ENCODE measurements at places on chromosomes 4 and X.

GRCh38 chrX:1394731-1395501, 3.0 kb upstream of the SLC25A6 start:
- no peak for DNase-seq

DNA sequence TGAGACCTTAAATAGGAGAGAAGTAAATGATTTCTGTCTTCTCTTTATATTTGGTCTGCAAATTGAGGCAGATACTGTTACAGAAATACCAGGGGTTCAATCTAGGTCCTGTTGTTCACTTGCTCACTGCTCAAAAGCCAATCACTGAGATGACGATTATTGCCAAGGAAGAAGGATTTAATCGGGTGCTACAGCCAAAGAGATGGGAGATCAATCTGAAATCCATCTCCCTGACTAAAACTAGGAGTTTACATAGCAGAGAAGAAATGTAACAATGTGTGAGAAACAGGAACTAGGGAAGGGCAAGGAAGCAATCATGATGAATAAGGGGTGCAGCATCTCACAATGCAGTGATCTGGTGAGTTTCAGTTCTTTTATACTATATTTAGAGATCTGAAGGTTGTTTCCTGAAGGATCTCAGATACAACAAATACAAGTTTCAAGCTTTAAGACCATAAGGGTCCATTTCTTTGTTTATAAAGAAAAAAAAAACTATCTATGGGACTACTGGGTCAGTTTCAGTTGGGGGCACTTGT, 117.9 kb upstream of the FAM9B start:
- DNase-seq, result no peak

DNA sequence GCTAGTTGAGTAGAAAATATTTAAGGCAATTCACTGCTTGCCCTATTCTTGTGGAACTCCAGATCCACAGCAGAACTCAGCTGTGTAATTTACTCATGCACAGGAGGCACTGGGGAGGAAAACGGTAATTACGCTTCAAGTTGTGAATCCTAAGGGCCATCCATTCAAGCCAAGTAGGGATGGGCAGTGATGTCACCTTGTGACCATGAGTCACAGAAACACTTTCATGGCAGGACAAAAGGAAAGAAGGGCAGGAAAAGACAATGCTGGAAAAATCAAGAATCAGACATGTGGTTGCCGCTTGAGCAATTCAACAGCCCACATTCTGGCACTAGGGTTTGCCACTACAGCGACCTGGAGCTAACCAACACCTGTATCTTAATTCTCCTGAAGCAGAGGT, 1.4 kb downstream of the PAQR3 start:
- peak; percentile 66 for DNase-seq

DNA sequence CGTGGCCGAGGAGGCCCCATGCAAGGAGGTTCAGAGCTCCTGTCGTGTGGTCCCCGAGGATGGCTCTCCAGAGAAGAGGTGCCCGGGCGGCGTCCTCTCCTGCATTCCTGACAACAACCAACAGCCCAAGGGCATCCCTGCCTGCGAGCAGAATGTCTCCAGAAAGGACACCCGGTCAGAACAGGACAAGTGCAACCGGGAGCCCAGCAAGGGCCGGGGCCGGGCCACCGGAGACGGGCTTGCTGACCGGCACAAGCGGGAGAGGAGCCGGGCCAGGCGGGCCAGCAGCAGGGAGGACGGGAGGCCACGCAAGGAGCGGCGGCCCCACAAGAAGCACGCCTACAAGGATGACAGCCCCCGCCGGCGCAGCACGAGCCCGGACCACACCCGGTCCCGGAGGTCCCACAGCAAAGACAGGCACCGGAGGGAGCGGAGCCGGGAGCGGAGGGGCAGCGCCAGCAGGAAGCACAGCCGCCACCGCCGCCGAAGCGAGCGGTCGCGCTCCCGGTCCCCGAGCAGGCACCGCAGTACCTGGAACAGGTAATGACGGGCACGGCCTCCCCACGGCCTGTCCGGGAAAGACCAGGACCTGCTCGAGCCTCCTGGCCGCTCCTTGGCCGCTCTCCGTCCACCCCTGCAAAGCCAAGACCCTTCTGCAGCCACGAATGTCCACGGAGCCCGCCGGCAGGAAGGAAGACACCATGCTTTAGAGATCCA, 9.8 kb downstream of the AKAP17A start:
- no peak for DNase-seq

DNA sequence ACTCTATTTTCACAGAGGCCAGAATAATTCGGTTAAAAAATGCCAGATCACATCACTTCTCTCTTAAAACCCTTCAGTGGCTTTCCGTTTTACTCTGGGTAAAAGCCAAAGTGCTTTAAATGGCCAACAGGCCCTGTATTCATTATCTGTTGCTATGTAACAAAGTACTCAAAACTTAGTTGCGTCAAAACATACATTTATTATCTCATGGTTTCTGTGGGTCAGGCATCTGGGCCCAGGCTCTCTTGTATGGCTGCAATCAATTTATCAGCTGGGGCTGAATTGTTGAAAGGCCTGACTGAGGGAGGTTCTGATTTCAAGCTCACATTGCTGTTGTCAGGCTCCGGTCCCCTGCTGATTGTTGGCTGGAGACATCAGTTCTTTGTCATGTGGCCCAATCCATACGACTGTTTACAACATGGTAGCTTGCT, 72.7 kb upstream of the H2AZ1 start:
- DNase-seq, result peak; percentile 80

GRCh38 chr4:140612357-140612756, 43.6 kb upstream of the UCP1 start:
- DNase-seq, result no peak

DNA sequence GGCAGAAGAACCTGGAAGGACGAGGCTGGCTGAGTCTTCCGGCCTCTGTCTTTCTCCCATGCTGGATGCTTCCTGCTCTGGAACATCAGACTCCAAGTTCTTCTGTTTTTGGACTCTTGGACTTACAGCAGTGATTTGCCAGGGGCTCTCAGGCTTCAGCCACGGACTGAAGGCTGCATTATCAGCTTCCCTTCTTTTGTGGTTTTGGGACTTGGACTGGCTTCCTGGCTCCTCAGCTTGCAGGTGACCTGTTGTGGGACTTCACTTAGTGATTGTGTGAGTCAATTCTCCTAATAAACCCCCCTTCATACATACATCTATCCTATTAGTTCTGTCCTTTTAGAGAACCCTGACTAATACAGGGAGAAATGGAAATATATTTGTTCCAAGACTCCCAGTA, 265.8 kb downstream of the PCDH18 start:
- no peak for DNase-seq

DNA sequence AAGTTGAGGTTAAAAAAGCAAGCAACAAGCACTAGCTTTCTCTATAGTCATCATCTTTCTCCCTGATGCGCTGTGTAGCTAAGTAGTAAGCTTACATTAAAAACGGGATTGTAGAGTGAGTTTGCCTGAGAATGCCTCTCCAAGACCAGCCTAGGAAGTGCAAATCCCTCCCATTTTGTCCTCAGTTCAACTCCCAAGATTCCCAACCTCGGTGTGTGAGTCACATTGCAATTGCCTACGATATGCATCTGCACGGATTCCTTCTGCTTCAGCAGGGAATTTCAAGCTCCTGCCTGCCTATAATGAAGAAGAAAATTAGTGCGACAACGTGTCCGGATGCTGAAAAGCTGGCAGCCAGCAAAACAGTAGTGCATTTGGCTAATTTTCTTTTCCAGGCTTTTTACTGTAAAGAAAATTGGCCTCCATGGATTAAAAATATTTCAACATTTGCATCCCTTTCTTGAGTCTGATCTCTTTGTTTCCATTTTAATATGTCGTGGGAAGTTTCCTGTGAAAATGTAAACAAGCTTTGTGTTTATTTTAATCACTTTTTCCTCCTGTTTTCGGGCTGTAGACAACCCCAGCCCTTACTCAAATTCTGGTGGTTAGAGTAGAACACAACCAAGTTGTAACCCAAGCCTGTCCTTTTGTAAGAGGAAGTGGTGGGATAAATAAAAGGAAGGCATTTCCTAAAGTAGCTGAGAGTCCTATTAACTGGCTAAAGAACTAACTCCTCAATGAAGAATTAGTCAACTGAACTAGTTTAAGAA, 58.4 kb upstream of the TET2 start:
- DNase-seq, result peak; percentile 16

GRCh38 chrX:137062915-137063617, 29.3 kb upstream of the GPR101 start:
- DNase-seq, result peak; percentile 60

- DNase-seq, result no peak
Measured at GRCh38 chrX:110133735-110134370, 130.9 kb downstream of the TMEM164 start.

- DNase-seq, result no peak
Measured at GRCh38 chr4:186190581-186191199, 677 bp upstream of the CYP4V2 start.

DNA sequence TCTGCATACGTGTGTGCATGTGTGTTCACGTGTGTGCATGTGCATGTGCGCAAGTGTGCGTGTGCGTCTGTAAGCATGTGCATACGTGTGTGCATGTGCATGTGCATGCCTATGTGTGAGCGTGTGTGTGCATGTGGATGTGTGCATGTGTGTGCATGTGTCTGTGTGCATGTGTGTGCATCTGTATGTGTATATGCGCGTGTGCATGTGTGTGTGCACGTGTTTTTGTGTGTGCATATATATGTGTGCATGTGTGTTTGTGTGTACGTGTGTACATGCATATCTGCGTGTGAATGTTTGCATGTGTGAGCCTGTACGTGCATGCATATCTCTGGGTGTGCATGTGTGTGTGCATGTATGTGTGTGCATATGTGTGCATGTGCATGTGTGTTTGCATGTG, 35.7 kb upstream of the DRD5 start:
- no peak for DNase-seq

DNA sequence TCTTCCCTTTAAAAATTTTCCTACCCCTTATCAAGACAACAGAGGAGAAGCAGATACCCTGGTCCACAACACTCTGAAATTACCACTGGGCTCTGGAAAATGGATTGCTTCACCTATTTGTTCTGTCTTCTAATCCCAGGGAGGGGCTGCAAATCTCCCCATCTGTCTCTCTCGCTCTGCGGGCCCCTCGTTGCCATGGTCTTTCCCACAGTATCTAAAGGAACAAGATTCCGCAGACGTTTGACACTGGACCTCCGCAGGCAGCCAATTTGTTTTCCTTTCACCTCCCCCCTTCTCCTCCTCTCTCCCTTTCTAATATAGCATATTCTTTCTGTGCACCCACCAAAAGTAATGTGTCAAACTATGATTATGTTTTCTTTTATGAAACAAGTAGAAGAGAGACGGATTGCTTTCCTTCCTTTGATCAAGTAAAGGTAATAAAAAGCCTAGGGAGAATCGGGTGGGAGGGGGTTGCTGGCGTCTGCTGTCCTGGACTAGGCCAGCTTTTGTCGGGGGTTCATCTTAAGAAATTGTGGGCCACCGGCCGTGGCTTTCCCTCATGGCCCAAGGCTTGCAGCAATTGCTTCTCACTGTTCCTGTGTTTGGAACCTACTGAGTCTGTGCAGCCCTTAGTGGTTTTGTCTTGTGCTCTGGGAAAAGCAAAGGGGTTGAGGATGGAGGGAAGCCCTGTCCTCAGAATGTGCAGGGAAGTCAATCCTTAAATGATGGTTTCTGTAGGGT, 81.0 kb downstream of the MGST2 start:
- DNase-seq, result peak; percentile 76

- DNase-seq, result no peak
Measured at GRCh38 chr4:83207497-83208101, 77.0 kb downstream of the COQ2 start.

DNA sequence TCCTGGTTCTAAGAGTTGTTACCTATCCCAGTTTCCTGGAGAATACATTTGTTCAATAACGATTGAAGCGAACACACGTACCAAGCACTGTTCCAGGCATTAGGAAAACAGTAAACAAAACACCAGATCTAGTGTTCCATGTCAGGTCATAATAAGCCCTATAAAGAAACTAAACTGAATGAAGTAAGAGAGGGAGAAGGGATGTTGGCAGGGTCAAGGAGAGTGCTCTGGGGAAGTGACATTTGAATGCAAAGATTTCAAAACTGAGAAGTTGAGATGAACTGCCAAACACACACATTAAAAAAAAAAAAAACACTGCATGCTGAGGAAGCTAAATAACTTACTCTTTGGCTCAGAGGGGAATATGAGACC, 14.4 kb upstream of the ENAM start:
- no peak for DNase-seq

- no peak for DNase-seq
Measured at GRCh38 chr4:22482250-22483127, 33.4 kb downstream of the ADGRA3 start.

DNA sequence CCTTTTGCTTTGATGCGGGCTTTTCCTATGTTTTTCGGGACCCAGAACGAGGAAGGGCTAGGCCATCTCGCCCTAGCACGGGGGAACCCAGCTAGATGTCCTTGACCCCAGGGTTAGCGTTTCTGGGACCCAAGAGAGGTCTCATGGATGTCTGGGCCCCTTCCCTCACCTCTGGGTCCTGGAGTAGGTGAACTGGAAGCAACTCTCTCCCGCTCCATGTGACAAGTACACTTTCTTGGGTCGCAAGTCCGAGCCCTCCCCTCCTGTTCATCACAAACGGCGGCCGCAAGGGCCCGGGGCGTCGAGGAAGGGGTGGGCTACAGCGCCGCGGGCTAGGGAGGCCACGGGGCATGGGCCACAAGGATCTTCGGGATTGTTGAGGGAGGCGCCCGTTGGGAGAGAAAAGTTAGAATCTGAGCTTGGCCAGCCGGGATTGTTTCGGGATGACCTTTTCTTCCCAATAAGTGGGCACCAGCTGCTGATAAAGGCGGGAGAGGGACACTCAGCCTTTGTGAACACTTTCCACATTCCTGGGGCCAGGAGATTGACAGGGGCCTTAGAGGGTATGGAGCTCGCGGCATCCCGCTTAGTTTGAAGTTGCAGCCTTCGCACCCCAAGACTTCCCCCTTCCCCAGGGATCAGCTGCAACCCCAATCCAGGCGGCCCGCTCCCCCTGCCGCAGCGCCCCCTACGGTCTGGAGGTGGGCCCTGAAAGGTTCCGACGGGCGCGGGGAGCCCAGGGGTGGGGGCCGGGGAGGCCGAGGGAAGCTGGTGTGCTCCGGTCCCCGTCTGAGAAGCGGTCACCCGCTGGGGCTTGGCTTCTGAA, 136.9 kb upstream of the ZIC3 start:
- no peak for DNase-seq

DNA sequence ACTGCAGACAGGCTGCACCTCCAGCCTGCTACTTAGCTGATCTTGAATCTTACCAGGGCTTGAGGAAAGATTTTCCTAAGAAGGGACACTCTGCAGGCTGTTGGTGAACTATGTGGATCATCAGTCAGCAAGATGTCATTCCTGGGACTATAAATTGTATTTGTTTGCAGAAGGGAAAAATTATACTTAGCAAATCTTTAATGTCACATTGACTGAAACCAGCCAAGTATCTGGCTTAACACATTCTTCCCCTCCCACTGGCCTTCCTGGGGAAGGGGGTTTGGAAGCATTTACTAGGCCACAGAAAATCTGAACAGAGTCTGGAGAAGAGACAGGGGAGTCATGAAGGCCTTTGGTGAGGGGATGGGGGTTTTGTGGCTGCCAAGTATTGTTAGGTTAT, 156.7 kb upstream of the EOLA2 start:
- no peak for DNase-seq

DNA sequence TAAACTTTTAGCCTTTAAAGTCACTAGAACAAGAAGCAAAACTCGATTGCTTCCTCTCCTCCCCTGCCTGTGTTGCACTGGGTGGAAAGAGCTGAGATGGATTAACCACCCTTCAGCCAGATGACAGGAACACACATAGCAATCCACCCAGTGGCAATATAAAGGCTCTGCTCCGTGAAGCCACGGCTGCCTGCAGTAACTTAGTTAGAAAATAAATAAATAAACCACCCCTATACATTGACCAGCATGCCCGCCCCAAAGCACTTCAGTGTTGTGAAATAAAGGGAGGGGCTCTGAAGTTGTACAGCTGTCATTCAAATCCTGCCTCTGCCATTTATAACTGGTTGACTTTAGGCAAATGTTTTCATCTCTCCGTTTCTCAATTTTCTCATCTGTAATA, 217.1 kb upstream of the LDB2 start:
- DNase-seq, result no peak

- DNase-seq, result no peak
Measured at GRCh38 chrX:23504540-23504884, 162.8 kb upstream of the PRDX4 start.

All from NCI-H69 (cell line).